ENCODE measurements at places on chromosomes 2 and 18.

- DNase-seq, result no peak
Observed at GRCh38 chr2:228728961-228729360, 542.1 kb downstream of the PID1 start.

DNA sequence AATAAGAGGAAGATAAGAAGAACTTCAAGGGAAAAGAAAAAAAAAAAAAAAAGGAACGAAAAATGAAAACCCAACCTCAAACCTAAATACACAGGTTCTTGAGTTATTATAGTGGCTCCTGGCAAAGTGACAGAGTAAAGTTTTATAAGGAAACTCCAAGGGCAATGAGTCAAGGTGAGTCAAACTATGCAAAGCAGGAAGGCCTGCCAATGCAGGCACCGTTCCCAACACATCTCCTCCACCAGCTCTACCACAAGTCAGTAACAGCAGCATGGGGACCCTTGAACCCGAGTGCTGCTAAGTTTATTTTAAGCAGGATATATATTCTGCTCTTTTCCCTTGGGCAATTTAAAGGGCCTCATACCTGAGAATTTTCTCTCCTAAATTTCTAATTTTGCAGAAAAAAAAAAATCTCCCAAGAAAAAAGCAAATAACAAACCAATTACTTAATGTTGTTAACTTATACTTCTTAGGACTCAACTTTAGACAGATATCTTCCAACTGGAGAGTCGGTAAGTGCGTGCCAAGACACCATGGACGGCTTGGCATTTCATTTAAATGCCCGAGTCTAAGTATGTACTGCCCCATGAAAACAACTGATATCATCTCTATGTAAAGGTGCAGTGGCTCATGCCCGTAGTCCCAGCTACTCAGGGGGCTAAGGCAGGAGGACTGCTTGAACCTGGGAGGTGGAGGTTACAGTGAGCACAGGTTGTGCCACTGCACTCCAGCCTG lies 75.7 kb upstream of the TFCP2L1 start:
- no peak for DNase-seq

GRCh38 chr2:217440000-217440399 lies 562.8 kb downstream of the TNS1 start:
- DNase-seq, result no peak

DNA sequence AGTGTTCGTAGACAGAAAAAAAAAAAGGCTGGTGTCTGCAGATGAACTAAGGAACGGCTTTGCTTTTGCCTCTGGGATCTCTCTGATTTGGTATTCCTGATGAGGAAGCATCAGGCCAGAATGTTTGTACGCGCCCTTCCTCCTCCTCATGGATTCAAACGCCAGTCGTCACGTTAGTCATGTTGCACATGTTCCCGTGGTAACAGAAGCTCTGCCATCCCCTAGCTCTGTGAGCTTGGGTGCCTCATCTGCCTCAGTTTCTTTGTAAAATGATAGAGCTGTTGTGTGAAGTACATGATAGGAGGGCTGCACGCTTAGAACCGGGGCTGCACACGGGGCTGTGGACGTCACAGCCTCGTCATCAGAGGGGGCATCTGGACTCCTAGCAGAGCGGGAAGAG lies 47.0 kb downstream of the TSHZ1 start:
- DNase-seq, result no peak

GRCh38 chr2:160898581-160899307 lies 261.5 kb upstream of the TANK start:
- DNase-seq, result no peak
